NCI-H187 (cell line): ENCODE measurements at places on chromosomes 5 and 9.

DNA sequence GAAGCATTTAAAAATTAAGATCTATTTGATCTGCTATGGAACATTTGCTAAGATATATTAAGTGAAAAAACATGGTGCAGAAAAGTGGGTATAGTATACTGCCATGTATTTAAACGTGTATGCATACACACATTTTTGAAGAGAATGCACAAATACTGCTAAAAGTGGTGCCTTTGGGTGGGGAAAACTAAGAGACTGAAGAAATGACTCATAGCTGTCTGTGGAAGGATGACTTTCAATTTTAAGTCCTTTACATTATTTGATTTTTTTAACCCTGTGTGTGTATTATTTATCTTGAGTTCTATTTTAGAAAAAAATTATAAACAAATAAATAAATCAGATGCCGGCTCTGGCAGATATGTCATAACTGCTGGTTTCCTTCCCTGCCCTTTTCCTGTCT lies 120.7 kb upstream of the SLIT3 start:
- DNase-seq = no peak

- DNase-seq = no peak
Measured at GRCh38 chr9:91245431-91246313, 116.0 kb downstream of the AUH start.

- no peak for DNase-seq
Measured at GRCh38 chr5:22079002-22079401, 774.1 kb downstream of the CDH12 start.

GRCh38 chr5:34053133-34053532 lies 10.1 kb upstream of the C1QTNF3 start:
- DNase-seq = no peak

GRCh38 chr5:9742848-9743247 lies 112.7 kb upstream of the TAS2R1 start:
- no peak for DNase-seq

DNA sequence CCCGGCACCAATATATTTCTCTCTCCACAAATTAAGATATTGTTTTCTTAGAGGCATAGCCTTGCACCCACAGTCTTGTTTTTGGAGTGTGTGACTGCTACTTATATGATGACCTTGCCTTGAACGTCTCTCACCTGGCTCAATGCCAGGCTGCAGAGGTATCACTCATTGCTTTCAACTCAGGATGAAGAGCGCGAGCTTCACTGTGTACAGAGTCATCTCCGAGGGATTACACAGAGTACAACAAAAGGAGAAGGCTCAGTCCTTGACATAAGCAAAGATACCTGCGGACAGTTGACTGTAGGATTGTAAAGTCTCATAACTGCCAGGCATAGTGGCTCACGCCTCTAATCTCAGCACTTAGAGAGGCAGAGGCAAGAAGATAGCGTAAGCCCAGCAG lies 53.8 kb downstream of the CD180 start:
- no peak for DNase-seq

- DNase-seq = no peak
Measured at GRCh38 chr5:125311743-125312142, 565.3 kb upstream of the ZNF608 start.

DNA sequence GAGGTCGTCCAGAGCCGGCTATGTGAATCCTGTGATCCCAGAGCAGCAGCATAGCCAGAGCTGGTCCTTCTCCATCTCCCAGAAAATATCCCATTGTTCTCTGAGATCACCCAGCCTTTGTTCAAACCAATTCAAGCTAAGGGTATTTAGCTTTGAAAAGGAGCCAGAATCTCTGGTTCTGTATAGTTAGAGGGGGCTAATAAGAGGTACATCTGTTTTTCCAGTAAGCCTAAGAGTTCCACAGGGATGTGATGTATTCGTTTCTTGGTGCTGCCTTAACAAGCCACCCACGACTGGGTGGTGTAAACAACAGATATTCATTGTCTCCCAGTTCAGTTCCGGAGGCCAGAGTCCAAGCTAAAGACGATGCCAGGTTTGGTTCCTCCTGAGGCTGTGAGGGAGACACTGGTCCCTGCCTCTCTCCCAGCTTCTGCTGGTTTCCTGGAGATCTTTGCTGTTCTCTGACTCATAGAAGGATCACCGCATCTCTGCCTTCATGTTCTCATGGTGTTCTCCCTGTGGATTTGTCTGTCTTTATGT lies 344.8 kb downstream of the MTRR start:
- no peak for DNase-seq

DNA sequence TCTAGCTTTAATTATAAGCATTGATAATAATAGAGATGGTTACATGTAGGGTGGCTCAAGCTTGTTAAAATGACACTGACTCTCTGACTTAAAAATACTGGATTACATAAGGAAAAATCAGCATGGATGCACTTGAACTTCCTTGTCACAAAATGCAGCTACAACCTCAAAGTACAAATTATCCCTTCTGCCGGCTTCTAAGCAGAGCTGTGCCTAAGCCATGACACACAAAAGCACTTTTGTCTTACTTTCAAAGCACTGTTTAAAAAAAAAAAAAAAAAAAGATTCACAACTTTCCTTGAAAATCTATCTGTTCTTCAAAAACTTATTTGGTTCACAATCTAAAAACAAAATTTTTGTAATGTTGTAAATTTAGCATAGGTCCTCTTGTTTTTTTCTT lies 36.4 kb upstream of the ZFAND5 start:
- no peak for DNase-seq

DNA sequence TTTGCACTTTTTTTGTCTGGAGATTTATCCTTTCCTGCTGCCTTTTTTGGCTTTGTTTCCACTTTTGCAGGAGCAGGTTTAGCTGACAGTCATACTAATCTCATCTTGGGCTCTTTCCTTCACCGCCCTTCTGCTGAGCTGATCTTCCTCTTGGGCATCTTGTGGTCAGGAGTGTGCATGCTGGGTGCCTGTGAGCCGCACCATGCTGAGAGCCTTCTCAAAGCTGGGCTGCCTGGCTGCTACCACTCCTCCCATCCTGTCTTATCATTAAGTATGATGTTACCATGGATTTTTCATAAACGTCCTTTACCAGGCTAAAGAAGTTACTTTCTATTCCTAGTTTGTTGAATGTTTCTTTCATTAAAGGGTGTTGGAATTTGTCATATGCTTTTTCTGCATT lies 49.5 kb upstream of the MCCC2 start:
- DNase-seq = no peak

DNA sequence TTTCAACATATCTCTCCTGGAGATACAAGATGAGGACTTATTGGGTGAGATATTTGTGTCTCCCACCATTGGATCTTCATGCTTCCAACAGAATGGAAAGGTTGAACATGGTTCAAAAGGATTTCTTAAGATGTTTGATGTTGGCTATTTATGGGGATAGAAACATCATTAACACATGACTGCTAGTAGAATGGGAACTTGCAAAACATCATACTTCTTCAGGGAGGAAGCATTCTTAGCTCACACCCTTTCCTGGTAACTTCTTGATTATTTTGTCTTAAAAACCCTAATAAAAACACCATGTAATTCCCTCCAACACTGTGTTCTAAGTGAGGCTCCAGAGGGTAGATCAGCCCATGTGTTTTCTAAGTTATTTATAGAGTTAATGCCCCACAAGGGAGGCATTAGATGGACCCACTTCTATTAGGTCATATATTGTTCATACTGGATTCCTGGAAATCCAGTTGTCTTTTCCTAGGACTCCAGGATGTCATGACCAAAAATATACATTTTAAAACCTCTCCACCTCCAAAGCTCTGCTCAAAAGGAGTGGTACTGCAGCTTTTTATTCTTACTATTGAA lies 95.8 kb downstream of the FOXD1 start:
- no peak for DNase-seq

- DNase-seq = peak; percentile 69
Measured at GRCh38 chr5:149656576-149657182, 73.4 kb upstream of the PPARGC1B start.

GRCh38 chr5:658103-658502 lies 35.0 kb downstream of the TPPP start:
- DNase-seq = no peak

GRCh38 chr5:147555176-147555575 lies 45.3 kb upstream of the DPYSL3 start:
- no peak for DNase-seq

DNA sequence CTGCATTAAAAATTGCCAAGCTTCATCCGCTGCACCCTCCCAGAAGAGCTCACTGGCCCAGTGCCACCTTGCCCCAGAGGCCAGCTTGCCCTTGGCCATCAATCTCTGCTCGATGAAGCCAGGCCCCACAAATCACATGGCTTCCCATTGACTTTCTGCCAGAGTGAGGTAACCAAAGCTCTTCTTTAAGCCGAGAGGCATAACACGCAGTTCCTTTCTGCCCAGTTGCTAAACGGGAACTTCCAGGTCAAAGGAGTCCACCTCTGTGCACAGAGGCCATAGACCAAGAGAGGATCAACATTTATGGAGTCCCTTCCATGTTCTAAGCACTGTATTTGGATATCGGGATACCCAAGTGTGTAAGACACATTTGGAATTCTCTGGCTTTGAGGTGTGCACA lies 208.8 kb downstream of the KIF4B start:
- DNase-seq = no peak

- peak; percentile 52 for DNase-seq
Measured at GRCh38 chr5:149932445-149933350, 11.9 kb downstream of the PDE6A start.

DNA sequence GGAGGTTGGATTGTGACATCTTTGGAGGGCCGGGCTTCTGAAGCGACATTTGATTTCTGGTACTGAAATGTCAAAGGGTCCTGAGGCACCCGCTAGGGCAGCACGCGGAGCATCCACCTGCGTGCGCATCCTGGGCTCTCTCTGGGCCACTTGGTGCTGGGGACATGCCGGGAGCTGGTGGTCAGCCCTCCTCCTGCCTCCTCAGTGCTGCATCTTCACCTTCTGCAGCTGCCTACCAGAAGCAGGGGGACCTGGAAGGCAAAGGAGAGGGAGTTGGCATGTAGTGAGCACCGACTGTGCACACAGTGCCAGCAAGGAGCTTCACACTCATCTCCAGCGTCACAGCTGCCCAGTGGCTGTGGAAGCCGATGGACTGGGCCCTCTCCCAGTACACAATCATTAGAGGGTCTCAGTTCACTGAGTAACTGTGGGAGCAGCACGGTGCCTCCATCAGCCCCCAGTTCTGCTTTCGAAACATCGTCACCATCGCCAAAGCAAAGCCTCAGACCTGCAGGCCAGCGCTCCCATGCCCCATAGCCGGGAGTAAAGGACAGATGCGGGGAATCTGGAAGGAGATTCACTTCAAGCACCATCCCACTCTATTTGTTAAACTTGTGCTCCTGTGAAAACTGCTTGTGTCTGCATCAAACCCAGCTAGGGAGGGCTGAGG lies 138.4 kb downstream of the KCNIP1 start:
- no peak for DNase-seq

DNA sequence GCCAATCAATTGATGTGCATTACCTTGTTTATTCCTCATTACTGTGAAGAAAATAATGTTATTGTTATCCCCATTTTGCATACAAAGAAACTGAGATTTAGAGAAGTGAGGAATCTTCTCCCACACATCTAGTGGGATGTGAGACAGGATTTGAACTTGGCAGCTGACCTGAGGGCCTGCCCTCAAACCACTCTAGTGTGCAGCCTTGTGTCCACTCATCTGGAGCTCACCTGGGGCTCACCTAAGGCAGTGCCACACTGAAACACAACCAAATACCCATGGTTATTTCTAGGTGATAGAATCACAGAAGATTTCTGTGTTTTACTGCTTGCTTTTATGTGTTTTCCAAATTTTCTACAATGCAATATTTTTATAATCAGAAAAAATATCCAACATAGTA lies 94.7 kb upstream of the SAP30L start:
- no peak for DNase-seq

GRCh38 chr5:81241961-81242648 lies 9.0 kb downstream of the CKMT2 start:
- DNase-seq = no peak

- DNase-seq = no peak
Measured at GRCh38 chr5:58012102-58012501, 447.8 kb downstream of the PLK2 start.

GRCh38 chr9:29750062-29750461 lies 2176.8 kb upstream of the C9orf72 start:
- DNase-seq = no peak

- DNase-seq = no peak
Measured at GRCh38 chr9:127971357-127972235, 9.2 kb downstream of the EEIG1 start.

- peak; percentile 42 for DNase-seq
Measured at GRCh38 chr5:34522599-34523386, 133.3 kb upstream of the RAI14 start.

- DNase-seq = no peak
Measured at GRCh38 chr9:109317311-109317978, 3.4 kb downstream of the EPB41L4B start.
